ENCODE measurements at places on chromosomes 5 and 9.
A peak's percentile ranks its signal among the peaks of the same experiment; 100 is the strongest.

- DNase-seq, result no peak
Measured at GRCh38 chr5:124952566-124952965, 206.1 kb upstream of the ZNF608 start.

DNA sequence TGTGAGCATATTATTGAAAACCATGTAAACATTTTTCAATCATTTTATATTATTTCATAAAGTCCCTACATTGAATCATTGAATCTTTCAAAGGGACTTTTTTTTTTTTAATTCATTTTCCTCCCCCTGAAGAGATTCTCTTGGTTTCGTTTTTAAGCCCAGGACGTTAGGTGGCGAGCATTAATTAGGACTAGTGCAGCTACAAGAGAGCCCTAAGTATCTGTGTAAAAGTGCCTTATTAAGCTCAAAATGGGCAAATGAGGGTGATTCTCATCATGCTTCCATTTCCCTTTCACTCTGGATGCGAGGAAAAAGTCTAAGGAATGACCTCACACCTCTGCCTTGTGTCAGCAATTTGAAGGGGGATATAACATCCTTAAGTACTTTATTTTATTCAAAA is 517.9 kb upstream of the ITGA1 start:
- peak; percentile 1 for DNase-seq

- DNase-seq, result peak; percentile 38
Measured at GRCh38 chr5:134255418-134256150, 29.7 kb upstream of the PPP2CA start.

GRCh38 chr9:133117271-133118178 is 3.5 kb downstream of the RALGDS start:
- DNase-seq, result no peak
